ENCODE measurements at places on chromosomes 11 and 22.

- no peak for DNase-seq
These were observed 14.3 kb upstream of the ADA2 start for GRCh38 chr22:17233348-17234043.

GRCh38 chr11:76669901-76670484 lies 554 bp downstream of the LRRC32 start:
- DNase-seq: no peak

DNA sequence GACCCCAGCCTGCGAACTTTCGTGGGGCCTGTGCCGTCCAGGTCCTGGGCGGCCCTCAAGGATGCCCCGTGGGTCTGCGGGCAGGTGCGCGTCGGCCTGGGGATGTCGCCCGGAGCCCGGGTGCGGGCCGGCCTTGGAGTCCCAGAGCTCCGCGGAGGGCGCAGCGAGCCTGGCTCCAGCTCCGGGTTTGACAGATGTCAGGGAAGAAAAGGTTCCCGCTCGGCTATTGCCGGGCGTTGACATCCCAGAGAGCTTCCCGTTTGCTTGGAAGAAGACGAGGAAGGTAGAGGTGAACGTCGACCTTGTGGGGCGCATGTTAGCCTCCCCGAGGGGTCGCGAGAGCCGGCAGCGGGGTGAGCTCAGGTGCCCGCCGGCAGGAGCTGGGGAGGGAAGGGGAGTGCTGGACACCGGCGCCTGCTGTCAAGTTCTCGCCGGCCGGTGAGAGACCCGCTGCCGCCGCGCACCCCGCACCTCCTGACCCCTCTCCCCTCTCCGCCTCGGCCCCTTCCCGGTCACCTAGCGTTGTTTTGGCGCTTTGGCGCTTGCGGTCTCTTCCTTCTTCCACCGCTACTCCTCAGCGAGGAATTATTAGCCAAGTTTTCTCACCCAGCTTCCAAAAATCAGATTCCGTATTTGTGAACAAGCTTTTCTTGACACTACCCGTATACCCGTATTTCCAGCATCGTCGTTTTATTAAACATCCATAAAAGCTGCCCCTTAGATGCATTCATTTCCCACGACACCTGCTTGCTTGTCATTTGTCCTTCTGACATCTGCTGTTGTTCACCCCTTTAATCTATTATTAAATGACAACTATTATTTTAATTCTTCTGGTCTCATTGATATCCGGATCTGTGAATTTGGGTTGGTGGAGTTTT lies 1.3 kb downstream of the BMAL1 start:
- DNase-seq: peak; percentile 32

- peak; percentile 50 for DNase-seq
These were observed 375.1 kb downstream of the OPCML start for GRCh38 chr11:133156986-133157745.

GRCh38 chr22:45124176-45124847 lies 39.4 kb upstream of the NUP50 start:
- DNase-seq: no peak

DNA sequence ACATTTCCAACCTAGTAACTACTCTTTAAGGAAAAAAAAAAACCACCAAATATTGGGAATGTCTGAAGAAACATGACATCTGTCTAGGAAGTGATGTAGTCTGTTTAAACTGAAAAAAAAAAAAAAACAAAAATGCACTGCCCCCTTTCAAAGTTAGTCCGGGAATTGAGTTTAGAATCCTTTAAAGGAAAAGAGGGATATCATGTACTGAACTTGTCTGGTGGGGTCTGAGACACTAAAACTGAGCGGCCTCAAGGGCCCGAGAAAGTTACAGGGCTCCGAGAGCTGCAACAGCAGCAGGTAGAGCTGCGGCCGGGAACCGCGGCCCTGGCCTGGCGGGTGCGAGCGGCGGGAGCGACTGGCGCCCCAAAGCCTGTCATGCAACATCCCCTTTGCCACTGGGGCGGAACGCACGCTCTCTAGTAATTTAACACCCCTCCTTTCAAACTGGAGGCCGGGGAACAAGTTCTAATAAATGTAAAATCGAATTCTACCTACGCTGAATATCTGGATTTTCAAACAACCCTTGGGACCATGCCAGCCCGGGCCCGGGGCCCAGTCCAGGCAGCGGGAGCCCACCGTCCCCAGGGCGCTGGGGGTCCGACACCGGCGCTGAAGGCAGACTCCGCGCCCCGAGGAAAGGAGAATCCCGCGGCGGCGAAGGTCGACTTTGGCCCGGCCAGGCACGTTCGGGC lies 736 bp downstream of the RDX start:
- DNase-seq: peak; percentile 72

- DNase-seq: no peak
These were observed 15.0 kb upstream of the BIRC3 start for GRCh38 chr11:102302241-102302640.

DNA sequence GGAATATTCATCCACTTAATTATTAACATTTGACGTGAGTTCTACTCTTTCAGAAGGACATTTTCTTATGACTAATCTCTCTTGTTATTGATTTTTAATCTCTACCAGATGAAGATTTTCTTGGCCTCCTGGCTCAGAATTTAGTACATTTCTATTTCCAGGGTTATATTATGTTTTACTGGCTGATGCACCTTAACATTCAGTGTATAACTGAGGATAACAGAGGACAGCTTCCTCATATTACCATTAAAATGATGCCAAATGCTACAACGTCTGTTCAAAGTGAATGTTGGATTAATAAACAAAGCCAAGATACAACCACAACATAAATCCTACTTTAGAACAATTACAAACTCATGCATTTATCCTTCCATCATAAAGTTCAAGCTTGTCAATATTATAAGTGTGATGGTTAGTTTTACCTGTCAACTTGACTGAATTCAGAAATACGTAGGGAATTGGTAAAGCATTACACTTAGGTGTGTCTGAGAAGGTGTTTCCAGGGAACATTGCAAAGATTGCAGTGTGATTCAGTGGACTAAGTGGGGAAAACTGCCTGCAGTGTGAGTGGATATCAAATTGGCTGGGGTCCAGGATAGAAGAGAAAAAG lies 485.2 kb downstream of the LRRC4C start:
- no peak for DNase-seq

DNA sequence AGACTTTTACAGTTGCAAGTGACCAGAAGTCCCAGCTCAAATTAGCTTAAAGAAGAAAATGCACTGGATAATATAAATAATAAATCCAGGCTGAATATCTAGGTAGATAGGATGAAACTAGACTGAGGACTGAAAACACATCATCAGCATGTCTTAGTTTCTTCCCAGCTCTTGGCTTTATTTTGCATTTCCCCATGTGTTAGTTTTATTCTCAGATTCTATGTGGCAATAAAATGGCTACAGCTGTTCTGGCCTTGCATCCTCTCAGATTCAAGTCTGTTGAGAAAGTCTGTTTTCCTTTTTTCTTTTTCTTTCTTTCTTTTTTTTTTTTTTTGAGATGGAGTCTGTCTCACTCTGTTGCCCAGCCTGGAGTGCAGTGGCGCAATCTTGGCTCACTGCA lies 22.6 kb upstream of the CAT start:
- no peak for DNase-seq

- DNase-seq: peak; percentile 39
These were observed 66.3 kb upstream of the NAV2 start for GRCh38 chr11:19646308-19646707.
